Endothelial cell (in vitro differentiated cells): ENCODE measurements at places on chromosomes 3 and 15.

- no peaks in the 10 kb centered on the region for H3K36me3 ChIP-seq
- no peak for DNase-seq
- H3K4me3 ChIP-seq, result no peak overlapping the region
- H3K27me3 ChIP-seq, result peaks cover 7% of the 10 kb centered on the region
Measured at GRCh38 chr15:49060710-49061495, 14.7 kb upstream of the SECISBP2L start.

- peaks cover 3% of the 10 kb centered on the region for H3K36me3 ChIP-seq
- peaks cover 28% of the 10 kb centered on the region for H3K4me1 ChIP-seq
- H3K27me3 ChIP-seq, result peaks cover 4% of the 10 kb centered on the region
- H3K4me3 ChIP-seq, result no peak overlapping the region
- DNase-seq, result no peak
Measured at GRCh38 chr15:95298729-95299128, 1031.8 kb upstream of the NR2F2 start.

GRCh38 chr15:69161079-69161877, 843 bp downstream of the GLCE start:
- H3K36me3 ChIP-seq, result no peaks in the 10 kb centered on the region
- H3K27ac ChIP-seq, result peak overlapping the region; percentile 62
- peak; percentile 37 for DNase-seq
- H3K4me3 ChIP-seq, result peak overlapping the region; percentile 98
- H3K4me1 ChIP-seq, result peaks cover 13% of the 10 kb centered on the region
- peaks cover 6% of the 10 kb centered on the region for H3K27me3 ChIP-seq

- H3K36me3 ChIP-seq, result no peaks in the 10 kb centered on the region
- H3K27me3 ChIP-seq, result peaks cover 2% of the 10 kb centered on the region
- DNase-seq, result no peak
- no peak overlapping the region for H3K4me3 ChIP-seq
Measured at GRCh38 chr3:131151-131888, 65.2 kb upstream of the CHL1 start.

GRCh38 chr15:41961001-41961518, 11.3 kb downstream of the EHD4 start:
- no peak overlapping the region for H3K4me3 ChIP-seq
- H3K4me1 ChIP-seq, result peaks cover 44% of the 10 kb centered on the region
- no peak for DNase-seq
- H3K27ac ChIP-seq, result no peak overlapping the region

DNA sequence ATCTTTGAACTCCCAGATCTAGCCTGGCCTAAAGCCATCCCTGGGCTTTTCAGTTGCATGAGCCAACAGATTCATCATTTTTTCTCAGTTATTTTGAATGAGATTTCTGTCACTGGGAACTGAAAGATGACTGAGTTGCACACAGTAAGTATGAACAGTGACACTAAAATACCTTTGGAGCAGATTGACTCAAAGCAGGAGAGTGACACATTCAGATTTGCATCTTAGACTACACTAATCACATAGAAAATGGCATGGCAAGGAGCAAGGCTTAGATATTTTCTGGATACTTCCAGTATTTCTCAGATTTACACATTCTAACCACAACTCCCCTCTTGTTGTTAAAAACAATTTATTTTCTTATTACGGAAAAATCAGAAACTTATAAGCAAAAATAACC, 32.8 kb downstream of the SEC62 start:
- H3K4me1 ChIP-seq, result peaks cover 32% of the 10 kb centered on the region
- H3K27ac ChIP-seq, result no peak overlapping the region
- peaks cover 12% of the 10 kb centered on the region for H3K36me3 ChIP-seq
- DNase-seq, result no peak

DNA sequence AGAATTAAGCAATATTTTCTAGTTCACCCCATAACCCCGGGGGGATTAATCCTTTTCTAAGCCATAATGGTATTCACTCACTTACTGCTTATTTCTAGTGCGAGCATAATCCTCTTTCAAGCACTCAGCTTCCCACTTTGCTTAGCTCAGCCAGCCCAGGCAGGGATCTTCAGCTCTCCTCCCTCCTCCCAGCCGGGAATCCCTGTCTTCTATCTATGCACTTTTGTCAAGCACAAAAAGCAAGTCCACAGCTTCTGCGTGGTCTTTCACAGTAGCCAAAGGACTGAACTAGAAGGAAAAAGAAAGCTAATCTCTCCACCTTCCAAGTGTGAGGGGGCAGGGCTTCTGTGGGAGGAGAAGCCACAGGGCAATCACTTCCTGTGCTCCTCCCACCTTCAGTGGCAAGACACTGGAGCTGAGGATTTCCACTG, 62.8 kb downstream of the PEX5L start:
- H3K27me3 ChIP-seq, result no peaks in the 10 kb centered on the region
- peaks cover 20% of the 10 kb centered on the region for H3K4me1 ChIP-seq
- DNase-seq, result no peak
- no peak overlapping the region for H3K4me3 ChIP-seq
- no peaks in the 10 kb centered on the region for H3K36me3 ChIP-seq
- no peak overlapping the region for H3K27ac ChIP-seq

DNA sequence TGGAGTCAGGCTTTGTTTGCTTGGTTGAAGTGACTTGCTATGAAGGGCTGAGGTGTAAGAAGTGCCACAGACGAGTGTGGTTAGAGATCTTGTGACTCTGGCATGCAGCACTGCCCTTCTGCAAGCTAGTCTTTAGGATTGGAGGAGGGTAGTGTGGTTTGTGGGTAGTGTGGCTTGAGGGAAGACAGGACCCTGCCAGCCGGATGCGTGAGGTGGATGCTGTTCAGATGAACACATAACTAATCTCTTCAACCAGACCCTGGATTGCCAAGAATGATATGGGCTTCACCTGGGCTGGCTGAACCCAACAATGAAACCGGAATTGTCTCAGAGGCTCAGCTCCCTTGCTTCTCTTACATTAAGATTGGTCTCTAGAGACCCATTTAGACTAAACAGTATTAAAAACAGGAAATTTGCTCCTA, 32.7 kb downstream of the STARD9 start:
- H3K27ac ChIP-seq, result no peak overlapping the region
- peaks cover 2% of the 10 kb centered on the region for H3K27me3 ChIP-seq
- H3K4me1 ChIP-seq, result peaks cover 27% of the 10 kb centered on the region
- no peaks in the 10 kb centered on the region for H3K36me3 ChIP-seq
- no peak overlapping the region for H3K4me3 ChIP-seq
- no peak for DNase-seq

DNA sequence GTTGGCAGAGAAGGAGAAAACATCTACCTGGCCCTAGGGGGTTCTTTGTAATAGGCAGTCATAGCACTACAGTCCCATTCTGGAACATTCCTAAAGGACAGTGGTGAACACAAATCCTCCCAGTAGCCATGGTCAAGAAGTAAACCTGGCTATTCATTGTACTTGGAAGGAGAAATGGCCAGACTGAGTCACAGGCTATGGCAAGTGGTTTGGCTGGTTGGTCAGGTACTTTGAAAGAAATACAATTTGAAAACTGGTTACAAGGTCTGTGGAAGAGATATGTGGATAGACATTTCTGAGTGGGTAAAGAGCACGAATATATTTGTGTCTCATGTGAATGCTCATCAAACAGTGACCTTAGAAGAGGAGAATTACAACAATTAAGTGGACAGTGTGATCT, 33.0 kb upstream of the FAN1 start:
- H3K27me3 ChIP-seq, result no peaks in the 10 kb centered on the region
- no peak for DNase-seq
- no peak overlapping the region for H3K27ac ChIP-seq
- H3K36me3 ChIP-seq, result no peaks in the 10 kb centered on the region
- H3K4me1 ChIP-seq, result no peaks in the 10 kb centered on the region

DNA sequence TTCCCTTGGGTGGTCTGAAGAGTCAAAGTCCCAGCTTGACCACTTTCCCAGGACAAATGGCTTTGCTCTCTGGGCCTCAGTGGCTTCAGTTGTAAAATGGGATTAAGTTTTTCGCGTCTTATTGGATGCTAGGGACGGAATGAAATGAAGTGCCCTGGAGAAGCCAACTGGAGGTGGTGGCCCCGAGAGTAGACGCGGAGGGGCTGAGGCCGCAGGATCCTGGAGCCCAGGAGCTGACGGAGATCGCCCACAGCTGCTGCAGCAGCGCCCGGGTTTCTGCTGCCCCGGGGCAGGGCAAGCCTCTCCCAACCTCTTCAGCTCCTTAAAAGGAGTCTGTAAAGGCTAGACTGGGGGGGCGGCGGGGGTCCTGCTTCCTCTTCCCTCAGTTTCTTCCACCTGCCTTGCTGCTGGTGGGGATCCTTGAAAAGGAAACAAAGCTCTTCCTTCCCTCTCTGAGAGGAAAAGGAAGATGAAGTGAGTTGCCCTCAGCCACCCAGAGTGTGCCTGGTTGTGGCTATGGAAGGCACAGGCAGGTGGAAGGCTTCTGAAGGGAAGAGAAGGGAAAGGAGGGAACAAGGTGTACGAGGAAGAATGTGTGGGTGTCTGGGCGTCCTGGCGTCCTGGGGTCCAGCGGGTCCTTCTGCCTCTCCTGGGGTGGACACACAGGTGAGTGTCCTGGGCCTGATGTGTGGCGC, 967 bp upstream of the BNC1 start:
- peak; percentile 27 for DNase-seq
- peak overlapping the region; percentile 72 for H3K27ac ChIP-seq
- peak overlapping the region; percentile 90 for H3K4me3 ChIP-seq
- peaks cover 13% of the 10 kb centered on the region for H3K27me3 ChIP-seq

DNA sequence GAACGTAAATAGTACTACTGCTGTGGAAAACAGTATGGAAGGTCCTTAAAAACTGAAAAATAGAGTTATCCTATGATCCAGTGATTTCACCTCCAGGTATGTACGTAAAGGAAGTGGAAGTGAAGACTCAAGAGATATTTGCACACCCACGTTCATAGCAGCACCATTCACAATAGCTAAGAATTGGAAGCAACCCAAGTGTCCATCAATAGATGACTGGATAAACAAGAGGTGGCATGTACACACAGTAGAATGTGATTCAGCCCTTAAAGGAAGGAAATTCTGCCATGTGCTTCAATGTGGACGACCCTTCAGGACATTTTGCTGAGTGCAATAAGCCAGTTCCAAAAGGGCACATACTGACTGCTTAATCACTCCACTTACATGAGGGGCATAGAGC, 188.3 kb downstream of the APBA2 start:
- no peaks in the 10 kb centered on the region for H3K4me1 ChIP-seq
- peaks cover 2% of the 10 kb centered on the region for H3K27me3 ChIP-seq
- no peak for DNase-seq
- H3K36me3 ChIP-seq, result peaks cover 2% of the 10 kb centered on the region
- no peak overlapping the region for H3K4me3 ChIP-seq

- H3K36me3 ChIP-seq, result no peaks in the 10 kb centered on the region
- H3K27ac ChIP-seq, result no peak overlapping the region
- H3K4me3 ChIP-seq, result no peak overlapping the region
- H3K27me3 ChIP-seq, result no peaks in the 10 kb centered on the region
- no peak for DNase-seq
Measured at GRCh38 chr15:68997050-68997449, 17.4 kb upstream of the NOX5 start.

DNA sequence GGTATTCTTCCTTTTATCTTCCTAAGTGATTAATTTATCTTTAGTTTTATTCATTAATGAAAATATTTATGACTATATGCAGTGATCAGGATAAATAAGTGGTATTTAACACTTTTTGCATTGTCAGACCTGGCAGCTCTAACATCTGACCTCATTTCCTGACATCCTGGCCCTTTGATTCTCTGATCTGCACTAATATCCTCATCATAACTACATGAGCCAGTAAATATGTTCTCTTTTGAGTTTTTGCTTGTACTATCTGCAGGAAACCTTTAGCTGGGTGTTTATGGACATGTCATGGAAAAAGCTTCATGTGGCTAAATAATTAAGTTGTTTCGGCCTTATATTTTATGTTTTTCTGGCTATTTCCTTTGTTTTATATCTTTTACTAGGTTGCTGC, 10.5 kb downstream of the NKTR start:
- peaks cover 7% of the 10 kb centered on the region for H3K36me3 ChIP-seq
- H3K27me3 ChIP-seq, result no peaks in the 10 kb centered on the region
- H3K4me3 ChIP-seq, result no peak overlapping the region
